ENCODE measurements at places on chromosomes 12 and 14. TPM values are rescaled to one million over a fixed set of nuclear protein-coding genes. Genes with fewer than 3 reads are reported as not detected.

SLC7A7 gene
- total RNA-seq: 70.4 TPM

PTCSC3 gene
- not detected for total RNA-seq

FAM90A1 gene
- total RNA-seq: not detected

MAPKAPK5 gene
- total RNA-seq: 41.7 TPM

KIF26A gene
- 0.74 TPM for total RNA-seq

WIF1 gene
- 0.95 TPM for total RNA-seq

NUBPL gene
- 9.7 TPM for total RNA-seq

CYP27B1 gene
- 5.6 TPM for total RNA-seq

CELA1 gene
- total RNA-seq: not detected

- DNase-seq: peak; percentile 46
Measured at GRCh38 chr12:14256555-14257169, 108.8 kb upstream of the ATF7IP start.

GRCh38 chr14:74347097-74347794 lies 1.0 kb upstream of the VRTN start:
- no peak for DNase-seq

GRCh38 chr12:54373649-54374561 lies 9.6 kb upstream of the GPR84 start:
- no peak for DNase-seq

GRCh38 chr14:31898838-31899528 lies 178.1 kb upstream of the ARHGAP5 start:
- no peak for DNase-seq

DNA sequence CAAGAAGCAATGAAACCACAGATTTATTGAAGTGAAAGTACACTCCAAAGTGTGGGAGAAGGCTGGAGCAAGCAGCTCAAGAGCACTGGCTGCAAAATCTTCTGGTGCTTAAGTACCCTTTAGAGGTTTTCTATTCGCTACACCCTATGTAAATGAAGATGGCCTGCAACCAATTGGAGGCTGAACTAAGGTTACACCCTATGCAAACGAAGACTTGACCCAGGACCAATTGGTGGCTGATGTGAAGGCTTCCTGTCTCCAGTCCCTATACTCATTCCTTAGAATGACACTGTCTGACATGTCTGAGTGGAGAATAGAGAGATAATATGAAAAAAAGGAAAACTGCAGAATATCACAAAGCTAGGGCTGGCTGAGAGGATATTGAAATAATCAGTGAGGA lies 57.2 kb downstream of the ALG10B start:
- DNase-seq: no peak

DNA sequence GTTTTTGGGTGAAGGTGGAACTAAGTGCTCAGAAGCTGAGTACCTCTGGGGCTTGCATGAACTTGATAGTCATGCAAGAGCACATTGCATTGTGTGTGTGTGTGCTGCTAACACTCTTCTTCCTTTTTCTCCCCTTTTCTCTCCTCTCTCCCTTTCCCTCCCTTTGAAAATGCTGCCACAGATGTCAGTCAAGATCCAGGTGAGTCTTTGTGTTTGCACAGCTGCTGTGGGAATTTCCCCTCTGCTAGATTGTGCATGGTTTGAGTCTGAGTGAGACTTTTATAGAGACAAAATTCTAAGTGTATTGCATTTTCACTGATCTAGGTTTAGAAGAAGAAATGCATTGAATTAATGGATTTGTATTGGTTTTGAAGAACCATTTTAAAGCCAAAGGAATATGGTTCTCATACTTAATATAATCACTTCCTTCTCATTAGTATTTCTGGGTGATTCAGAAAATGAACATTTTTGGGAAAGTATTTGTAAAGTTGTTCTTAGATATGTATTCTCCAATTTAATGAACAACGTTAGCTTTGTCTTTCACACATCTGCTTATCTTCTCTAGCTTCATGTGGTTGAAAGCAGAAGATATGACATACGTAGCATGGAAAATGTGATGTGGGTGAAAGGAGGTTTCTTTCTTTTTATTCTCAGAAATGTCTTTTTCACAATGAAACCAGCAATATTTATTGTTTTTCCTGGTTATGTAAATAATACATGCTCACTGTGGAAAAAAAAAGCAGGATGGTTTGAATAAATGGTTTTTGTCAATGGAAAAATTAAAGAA lies 108.5 kb downstream of the NRXN3 start:
- DNase-seq: no peak

- no peak for DNase-seq
Measured at GRCh38 chr12:123011701-123012100, 31.2 kb downstream of the ARL6IP4 start.

DNA sequence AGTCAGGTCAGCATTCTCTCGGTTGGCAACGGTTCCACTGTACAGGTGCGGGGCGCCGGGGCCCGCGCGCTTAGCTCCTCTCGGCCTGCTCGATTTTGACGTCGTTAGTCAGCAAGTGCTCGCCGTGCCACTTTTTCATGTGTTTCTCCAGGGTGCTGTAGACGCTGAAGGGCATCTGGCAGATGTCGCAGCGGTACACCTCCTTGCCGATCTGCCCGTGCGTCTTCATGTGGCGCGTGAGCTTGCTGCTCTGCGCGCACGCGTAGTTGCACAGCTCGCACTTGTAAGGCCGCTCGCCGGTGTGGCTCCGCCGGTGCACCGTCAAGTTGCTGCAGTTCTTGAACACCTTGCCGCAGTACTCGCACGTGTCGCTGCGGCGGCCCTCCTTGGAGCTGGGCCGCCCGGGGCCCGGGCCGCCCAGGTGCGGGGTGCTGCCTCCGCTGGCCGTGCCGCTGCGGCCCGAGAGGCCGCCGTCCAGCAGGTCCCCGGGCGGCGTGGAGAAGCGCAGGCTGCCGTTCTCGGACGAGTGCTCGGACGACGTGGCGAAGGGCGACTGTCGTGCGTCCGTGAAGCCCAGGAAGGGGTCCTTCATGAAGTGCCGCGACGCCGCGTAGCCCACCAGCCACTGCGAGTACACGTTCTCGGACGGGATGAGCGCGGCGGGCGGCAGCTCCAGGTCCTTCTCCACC lies 97.8 kb downstream of the BCL11B start:
- DNase-seq: no peak

GRCh38 chr14:79641371-79641770 lies 569.9 kb downstream of the DIO2 start:
- no peak for DNase-seq

- no peak for DNase-seq
Measured at GRCh38 chr12:66774929-66775328, 96.1 kb upstream of the GRIP1 start.

- DNase-seq: no peak
Measured at GRCh38 chr14:36022765-36023410, 153.6 kb downstream of the PTCSC3 start.

- no peak for DNase-seq
Measured at GRCh38 chr14:101371799-101372793, 189.2 kb upstream of the DIO3 start.
